T follicular helper cell (primary cell): ENCODE measurements at places on chromosomes 2 and 18.

DNA sequence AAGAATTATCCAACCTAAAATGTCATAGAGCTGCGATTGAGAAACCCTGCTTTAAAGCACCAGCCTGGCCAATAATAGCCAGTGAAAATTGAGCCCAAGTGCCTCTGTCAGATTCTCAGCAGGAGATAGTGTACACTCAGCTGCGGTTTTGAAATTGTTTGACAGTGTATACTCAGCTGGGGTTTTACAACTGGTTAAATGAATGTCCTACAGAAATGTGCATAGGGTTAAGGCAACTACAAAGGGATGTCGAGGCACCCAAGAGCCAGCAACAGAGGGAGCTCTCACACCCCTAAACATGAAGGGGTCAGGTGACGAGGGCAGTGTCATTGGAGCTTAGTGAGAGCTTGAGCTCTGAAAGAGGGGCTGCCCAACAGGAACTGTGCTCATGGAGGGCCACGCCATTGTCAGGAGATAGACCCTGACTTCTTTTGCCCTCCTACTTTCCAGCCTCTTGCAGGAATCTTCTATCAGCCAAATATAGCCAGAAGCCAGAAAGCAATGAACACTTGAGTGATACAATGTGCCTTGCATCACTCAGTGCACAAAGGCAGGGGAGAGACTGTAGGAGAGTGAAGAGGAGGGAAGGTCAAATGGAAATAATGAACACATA, 15.1 kb downstream of the ACTG2 start:
- peak; percentile 34 for DNase-seq

GRCh38 chr2:20356042-20356441, 5.4 kb upstream of the PUM2 start:
- DNase-seq, result no peak

GRCh38 chr2:224260372-224261020, 141.4 kb downstream of the FAM124B start:
- DNase-seq, result no peak

GRCh38 chr2:48287976-48288375, 242.0 kb upstream of the STON1 start:
- no peak for DNase-seq
